NCI-H1105 treated with DMSO at 0.1 percent for 48 hours (cell line): ENCODE measurements at places on chromosomes 1 and 21.

DNA sequence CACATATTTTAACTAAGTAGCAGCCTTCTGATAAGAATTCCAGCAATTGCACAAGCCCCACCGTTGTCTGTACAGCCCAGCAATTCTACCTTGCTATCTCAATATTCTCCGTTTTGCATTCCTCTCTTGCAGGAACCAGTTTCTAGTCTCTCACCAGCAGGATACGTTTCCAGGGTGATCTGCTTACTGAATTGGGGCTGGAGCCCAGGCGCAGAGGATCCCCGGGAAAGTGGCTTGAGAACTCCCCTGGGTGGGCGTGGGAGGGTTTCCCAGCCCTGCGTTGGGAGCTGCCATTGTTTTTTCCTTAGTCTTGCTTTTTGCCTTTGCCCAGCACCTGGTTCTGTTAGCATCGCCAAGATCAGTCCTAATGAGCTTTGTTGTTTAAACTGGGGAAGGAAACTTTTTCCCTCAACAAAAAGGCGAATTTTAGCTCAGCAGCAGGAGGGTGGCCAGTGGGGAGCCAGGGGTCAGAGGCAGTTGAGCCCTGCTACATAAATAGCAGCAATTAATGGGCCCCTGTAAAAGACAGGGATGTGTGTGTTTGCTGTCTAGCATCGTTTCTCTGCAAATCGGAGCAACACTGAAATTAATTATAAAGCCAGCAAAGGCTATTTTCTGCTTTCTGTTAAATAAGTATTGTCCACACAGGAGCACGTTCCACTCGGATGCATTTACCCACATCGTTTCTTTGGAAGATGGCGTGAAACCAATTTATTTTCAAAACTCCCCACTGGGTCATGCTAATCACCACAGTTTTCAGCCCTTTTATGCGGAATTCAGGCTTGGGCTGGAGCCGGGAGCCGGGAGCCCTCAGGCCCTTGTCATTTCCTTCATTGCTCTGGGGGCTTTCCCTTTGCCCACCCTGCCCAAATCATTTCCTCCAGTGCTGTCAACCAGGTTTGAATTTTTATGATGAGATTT lies 36.6 kb downstream of the HUNK start:
- no peak for DNase-seq

GRCh38 chr1:215636258-215636965 lies 69.3 kb downstream of the KCTD3 start:
- no peak for DNase-seq

DNA sequence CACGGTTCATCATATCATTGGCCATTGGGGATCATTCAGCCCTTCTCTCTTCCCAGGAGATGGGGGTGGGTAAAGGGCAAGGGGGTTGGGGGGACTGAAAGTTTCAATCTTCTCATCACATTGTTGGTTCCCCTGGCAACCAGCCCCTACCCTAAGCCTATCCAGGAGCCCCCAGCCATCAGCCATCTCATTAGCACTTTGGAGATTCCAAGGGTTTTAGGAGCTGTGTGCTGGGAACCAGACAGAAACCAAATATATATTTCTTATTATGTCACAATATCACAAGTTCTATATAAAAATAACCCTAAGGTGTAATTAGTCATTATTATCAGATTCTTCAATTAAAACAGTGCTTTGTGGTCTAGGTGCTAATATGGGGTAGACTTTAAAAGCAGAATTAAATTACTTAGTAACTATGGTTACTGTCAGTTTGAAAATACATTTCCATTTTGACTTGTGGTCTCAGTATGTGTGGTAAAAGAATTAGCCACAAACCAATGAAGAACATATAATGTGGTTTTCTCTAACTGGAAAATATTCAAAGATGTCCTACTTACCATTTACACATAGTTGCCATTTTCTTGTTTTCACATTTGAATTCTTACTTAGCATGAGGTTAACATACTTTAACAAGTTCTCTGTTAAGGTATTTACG lies 28.1 kb downstream of the IL23R start:
- no peak for DNase-seq

GRCh38 chr1:8408151-8408839 lies 90.4 kb downstream of the SLC45A1 start:
- DNase-seq, result no peak

DNA sequence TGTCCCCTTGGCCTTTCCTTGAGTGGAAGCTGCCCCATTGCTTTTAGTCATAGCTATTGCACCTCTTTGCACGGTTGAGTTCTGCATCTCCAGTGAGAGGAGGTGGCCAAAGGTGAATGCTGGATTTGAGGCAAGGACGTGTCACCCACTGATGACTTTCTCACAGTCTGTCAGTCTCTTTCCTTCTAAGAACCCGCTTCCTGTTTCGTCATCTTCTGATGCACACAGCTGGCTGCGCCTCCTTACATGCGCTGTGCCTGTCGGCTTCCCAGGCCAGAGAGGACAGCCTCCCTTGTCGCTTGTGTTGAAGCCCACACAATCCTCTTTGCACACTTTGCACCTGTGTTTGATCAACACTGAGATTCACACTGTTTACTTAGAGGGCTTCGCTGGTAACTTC lies 41.8 kb upstream of the PWP2 start:
- no peak for DNase-seq

GRCh38 chr1:54627196-54627595 lies 3.9 kb upstream of the FAM151A start:
- DNase-seq, result no peak

GRCh38 chr1:157833145-157833544 lies 8.5 kb downstream of the CD5L start:
- no peak for DNase-seq

DNA sequence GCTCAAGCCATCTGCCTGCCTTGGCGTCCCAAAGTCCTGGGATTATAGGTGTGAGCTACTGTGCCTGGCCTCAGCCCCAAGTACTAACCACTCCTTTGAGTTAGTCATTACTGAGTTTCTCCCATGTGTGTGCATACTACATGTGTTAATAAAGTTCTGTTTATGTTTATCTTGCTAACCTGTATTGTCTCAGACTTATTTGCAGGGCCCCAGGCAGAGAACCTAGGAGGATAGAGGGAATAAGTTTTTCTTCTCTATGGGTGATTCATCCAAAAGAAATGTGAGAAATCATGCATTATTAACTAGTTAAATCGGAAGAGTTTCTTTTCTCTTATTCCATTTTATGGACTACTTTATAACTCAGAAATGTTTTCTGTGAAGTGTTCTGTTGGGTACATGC lies 203.9 kb upstream of the CACYBP start:
- DNase-seq, result no peak

DNA sequence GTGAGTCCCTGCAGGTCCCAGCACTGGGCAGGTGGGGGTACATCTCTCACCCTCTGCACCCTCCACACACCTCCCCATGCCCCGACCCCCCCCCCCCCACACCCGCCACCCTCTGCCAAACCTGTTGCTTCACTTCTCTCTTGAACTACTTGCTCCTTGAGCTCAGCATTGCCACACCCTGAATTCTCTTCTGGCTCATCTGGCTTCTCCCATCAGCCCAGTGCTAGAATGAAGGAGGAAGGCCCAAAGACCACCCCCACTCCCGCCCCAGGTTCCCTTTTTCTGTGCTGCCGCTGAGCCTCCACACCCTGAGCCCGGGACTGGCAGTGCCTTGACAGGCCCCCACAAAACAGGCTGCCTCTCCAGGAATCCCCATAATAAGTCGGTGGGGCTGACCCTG lies 6.4 kb upstream of the TNNI1 start:
- no peak for DNase-seq

DNA sequence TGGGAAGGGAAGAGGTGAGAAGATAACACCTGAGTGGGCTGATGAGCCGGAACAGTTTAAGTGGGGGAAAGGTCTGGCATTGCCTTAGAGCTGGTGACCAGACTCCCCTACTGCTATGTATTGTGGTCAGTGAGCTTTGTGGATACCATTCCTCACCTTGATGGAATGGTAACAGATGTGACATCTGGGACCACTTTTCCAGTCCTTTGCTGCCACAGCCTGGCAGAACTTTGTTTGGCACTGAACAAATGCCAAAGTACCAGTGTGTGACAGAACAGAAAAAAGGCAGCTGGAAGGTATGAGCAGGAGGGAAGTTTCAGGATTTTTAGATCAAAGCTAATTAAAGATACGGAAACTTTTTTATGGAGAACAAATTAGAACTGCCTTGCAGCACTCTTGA lies 6.2 kb downstream of the MED8 start:
- DNase-seq, result no peak

- no peak for DNase-seq
Observed at GRCh38 chr1:216314379-216315095, 108.7 kb downstream of the USH2A start.

GRCh38 chr1:172670791-172671190 lies 11.9 kb downstream of the FASLG start:
- no peak for DNase-seq

GRCh38 chr1:1125945-1126344 lies 10.1 kb upstream of the C1orf159 start:
- no peak for DNase-seq

DNA sequence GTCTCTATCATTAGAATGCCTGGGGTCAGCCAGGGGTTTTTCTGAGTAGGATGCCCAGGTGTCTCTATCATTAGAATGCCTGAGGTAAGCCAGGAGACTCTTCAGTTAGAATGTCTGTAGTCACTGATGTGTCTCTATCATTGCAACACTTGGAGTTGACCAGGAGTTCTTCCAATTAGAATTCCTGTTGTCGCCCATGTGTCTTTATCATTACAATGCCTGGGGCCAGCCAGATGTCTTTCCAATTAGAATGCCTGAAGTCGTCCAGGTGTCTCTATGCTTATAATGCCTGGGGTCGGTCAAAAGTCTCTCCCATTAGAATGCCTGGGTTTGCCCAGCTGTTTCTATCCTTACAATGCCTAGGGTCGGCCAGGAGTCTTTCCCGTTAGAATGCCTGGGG lies 55.8 kb downstream of the RNF187 start:
- DNase-seq, result no peak

DNA sequence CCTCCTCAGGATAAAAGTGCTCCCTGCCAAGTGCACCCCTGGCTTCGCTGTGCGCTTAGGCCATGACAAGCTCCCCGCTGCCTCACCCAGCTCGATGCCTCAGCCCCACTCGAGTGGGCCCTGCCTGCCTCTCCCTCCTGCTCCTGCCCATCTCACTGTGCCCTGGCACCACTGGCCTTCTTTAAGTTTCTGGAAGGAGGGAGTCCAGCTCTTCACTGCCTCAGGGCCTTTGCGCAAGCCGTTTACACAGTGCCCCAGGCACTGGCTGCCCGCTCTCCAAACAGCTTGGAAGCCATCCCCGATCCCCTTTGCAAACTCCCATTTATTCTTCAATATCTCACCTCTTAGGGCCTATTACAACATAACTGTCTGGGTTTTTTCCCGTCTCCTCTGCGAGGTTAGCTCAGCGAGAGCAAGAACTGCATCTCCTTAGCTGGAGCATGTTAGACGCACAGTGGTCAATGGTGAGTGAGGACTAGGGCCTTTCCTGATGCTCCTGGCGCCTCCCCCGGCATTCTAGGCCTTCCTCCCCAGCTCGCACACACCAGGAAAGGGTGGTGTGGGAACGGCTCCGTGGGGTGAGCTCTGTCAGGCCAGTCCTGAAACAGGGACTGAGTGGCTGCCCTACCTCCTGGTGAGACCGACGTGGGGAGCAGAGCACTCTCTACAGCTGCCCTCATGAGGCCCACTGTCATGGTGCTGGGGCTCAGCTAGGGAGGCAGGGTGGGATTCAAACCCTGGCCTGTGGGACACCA lies 31.9 kb downstream of the PODN start:
- DNase-seq, result no peak

DNA sequence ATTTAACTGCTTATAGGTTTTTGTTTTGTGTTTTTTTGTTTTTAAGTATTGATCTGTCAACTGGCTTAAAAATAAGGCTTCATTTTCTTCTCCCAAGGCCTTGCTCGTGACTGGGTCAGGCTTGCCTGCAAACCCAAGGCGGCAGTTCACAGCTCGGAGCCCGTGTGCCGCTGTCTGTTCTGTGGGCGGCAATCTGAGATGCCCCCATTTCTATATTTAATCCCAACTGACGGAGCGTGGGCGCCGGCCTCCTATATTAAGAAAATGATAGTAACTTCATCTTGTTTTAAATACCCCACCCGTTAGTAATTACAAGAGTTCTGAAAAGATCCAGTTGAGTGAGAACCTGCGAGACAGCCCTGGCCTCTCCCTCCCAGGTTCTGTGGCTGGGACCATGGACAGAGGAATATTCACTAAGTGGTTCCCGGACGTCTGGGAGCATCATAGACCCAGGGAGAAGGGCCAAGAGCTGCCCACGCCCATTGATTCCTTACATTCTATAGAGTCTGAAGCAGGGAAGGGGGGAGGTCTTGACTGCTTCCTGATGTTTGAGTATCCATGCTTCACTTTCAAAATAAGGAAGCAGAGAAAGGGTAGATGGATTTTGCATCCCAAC lies 42.6 kb upstream of the GPR153 start:
- DNase-seq, result no peak

- no peak for DNase-seq
Observed at GRCh38 chr1:63824451-63824850, 50.6 kb downstream of the ROR1 start.

GRCh38 chr1:41906943-41907342 lies 11.8 kb downstream of the HIVEP3 start:
- DNase-seq, result no peak

GRCh38 chr1:116507631-116508030 lies 63.2 kb downstream of the CD58 start:
- no peak for DNase-seq

DNA sequence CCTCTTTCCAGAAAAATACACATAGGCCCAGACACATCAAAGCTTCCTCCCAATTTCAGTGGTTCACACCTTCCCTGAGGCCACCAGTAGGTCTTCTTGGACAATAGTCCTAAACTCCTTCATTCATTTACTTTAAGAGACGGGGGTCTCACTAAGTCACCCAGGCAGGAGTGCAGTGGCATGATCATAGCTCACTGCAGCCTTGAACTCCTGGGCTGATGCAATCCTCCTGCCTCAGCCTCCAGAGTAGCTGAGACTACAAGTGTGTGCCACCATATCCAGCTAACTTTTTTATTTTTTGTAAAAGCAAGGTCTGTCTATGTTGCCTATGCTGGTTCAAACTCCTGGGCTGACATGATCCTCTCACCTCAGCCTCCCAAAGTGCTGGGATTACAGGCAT lies 8.2 kb upstream of the FHAD1 start:
- no peak for DNase-seq

- DNase-seq, result no peak
Observed at GRCh38 chr1:55990007-55990406, 589.4 kb downstream of the PLPP3 start.

- DNase-seq, result no peak
Observed at GRCh38 chr1:60906526-60906925, 175.8 kb upstream of the NFIA start.

- no peak for DNase-seq
Observed at GRCh38 chr1:201632364-201632952, 93.5 kb downstream of the NAV1 start.

GRCh38 chr1:53332186-53332564 lies 4.3 kb upstream of the LRP8 start:
- DNase-seq, result no peak

GRCh38 chr21:24272521-24272938 lies 1334.8 kb downstream of the MRPL39 start:
- DNase-seq, result no peak
